Activated T-helper 17 cell treated with anti-CD3 and anti-CD28 coated beads, Interleukin-2, amount 50 U/mL, for 72 hours (primary cell): ENCODE measurements at places on chromosomes 11 and 22.
A peak's percentile ranks its signal among the peaks of the same experiment; 100 is the strongest.

DNA sequence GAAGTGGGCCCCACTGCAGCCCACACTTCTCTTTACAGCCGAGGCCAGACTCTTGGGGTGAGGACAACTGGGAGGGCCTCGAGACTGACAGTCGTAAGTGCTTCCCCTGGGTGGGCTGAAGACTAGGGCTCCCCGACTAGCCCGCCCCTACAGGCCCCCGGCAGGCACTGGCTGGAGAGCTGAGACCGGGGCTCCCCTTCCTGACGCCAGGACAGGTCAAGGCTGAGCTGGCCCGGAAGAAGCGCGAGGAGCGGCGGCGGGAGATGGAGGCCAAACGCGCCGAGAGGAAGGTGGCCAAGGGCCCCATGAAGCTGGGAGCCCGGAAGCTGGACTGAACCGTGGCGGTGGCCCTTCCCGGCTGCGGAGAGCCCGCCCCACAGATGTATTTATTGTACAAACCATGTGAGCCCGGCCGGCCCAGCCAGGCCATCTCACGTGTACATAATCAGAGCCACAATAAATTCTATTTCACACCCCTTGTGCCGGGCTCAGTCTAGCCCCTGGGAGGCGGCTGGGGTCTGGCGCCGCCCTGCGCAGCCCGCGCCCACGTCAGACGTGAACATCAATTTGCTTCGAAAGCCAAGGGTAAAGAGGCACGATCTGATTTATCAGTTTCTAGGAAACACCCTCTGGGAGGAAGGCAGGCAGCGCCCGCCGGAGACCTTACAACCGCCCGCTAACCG, 13.5 kb downstream of the SCYL1 start:
- ATAC-seq, result no peak

- ATAC-seq, result peak; percentile 50
Measured at GRCh38 chr22:46070215-46070802, 80.0 kb upstream of the PPARA start.

- ATAC-seq, result peak; percentile 52
Measured at GRCh38 chr22:19848298-19849224, 6.1 kb downstream of the GNB1L start.

- no peak for ATAC-seq
Measured at GRCh38 chr11:118938491-118939403, 13.0 kb upstream of the BCL9L start.

GRCh38 chr22:25057013-25057881, 104.7 kb downstream of the KIAA1671 start:
- ATAC-seq, result peak; percentile 23

DNA sequence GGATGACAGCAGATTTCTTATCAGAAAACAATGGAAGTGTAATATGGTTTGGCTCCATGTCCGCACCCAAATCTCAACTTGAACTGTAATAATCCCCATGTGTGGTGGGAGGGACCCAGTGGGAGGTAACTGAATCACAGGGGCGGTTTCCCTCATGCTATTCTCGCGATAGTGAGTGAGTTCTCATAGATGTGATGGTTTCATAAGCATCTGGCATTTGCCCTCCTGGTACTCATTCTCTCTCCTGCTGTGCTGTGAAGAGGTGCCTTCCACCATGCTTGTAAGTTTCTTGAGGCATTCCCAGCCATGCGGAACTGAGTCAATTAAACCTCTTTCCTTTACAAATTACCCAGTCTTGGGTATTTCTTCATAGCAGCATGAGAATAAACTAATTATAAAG, 81.0 kb upstream of the SCUBE2 start:
- no peak for ATAC-seq

DNA sequence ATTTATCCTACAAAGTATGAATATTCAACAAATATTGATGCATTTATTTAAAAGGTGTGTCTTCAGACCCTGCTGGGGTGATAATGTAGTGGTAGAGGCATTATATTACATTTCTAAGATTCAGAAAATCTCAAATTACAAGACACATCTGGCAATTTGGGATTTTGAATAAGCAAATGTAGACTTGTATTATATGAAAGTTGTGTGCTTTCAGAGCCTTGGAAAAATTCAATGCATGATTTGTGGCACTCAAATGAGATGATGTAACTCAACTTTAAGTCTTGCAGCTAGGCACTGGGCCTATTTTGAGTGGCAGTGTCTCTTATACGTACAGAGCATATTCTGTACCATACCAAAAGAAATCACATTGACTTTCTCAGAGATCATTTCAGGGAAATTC, 214.4 kb downstream of the ETS1 start:
- no peak for ATAC-seq

DNA sequence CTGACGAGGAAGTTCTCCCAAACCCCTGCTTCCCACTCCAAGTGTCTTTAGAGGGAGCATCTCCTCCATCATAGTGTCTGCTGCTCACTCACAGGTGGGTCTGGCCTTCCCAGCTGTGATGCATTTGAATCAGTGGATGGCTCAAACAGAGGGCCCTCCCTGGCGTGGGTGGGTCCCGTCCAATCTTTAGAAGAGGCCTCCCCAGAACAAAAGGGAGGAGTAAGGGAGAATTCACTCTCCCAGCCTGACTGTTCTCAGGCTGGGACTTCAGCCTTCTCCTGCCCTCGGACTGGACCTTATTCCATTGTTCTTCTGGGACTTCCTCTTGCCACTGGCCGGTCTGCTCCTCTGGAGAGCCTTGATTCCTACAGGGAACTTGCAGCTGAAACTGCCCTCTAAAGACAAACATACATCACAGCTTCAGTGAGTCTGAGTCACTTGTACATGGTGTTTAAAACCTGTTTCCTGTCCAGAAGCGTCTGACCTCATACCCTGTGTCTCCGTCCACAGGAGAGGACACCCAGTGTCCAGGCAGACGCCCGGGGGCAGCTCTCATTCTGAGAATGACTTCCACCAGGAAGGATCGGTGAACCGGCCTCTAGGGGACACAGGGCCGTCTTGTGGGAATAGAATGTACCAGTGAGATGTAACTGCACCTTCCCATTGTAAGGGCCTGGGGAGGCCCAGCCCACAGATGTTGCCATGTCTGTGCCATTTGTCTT, 234.7 kb downstream of the BRD1 start:
- no peak for ATAC-seq

- peak; percentile 56 for ATAC-seq
Measured at GRCh38 chr11:575313-575995, 816 bp upstream of the PHRF1 start.

GRCh38 chr11:113084297-113084696, 123.1 kb downstream of the NCAM1 start:
- ATAC-seq, result no peak

DNA sequence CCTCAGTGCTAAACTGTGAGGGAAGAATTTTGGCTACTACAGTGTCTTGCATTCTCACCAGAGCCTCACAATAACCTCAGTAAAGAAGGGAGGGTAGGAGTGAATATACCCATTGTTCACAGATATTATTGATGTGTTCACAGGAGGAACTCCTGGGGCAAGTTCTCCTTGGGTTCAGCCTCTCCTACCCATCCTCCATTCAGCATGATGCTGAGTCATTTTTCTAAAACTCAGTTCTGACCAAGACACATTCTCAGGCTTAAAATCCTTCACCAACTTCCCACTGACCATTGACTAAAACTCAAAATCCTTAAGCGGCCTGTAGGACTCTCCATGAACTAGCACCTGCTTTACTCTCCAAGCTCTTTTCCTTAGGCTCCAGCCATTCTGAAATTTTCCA, 48.7 kb downstream of the SYTL2 start:
- no peak for ATAC-seq

DNA sequence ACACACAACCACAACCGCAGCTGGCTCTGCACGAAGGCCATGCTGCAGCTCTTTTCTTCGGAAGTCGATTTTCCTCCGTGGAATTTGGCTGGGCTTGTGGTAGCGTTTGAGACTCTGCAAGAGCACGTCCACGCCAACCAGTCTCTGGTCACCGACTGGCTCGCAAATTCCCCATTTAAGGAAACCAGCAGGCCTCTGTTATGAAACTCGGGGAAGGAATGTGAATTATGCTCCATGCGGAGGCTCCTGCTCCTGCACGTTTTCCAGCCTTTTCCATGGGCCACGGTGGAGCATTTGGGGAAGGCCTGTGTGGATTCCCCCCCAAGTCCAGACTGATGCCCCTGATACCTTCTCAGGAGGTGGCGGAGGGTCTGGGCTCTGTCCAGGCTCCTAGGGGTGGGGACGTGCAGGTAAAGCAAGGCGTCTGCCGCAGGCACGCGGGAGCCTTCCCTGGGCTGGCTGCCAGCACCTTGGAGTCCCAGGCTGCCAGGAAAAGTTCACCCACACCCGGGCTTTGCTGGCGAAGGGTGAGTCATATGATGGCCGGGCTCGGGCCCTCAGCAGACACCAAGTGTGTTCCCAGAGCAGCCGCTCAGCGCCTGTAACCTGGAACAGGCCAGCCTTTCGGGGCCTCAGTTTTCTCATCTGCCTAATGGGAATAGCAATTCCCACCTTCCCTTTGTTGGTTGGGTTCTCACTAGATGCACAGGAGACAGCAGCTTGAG, 41.9 kb downstream of the LRP5 start:
- ATAC-seq, result no peak

- ATAC-seq, result no peak
Measured at GRCh38 chr11:16793511-16793910, 55.1 kb downstream of the C11orf58 start.

DNA sequence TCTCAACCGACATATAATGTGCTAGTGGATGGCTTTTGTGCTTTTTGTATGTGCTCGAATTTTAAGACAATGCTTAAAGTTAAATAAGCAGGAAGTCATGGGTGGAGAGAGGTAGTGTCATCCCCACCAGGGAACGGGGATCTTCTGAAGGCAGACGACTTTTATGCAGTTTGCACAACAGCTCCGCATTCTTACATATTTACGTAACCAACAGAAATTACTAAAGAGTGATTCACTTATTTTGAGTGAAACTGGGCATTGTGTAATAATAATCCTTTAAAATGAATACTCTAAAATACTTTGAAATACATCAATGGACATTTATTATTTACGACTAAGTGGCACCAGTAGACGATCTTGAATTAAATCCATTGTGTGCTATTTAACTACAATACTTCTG, 305.1 kb downstream of the CNTN5 start:
- no peak for ATAC-seq

- no peak for ATAC-seq
Measured at GRCh38 chr11:73856031-73856567, 20.5 kb downstream of the COA4 start.

DNA sequence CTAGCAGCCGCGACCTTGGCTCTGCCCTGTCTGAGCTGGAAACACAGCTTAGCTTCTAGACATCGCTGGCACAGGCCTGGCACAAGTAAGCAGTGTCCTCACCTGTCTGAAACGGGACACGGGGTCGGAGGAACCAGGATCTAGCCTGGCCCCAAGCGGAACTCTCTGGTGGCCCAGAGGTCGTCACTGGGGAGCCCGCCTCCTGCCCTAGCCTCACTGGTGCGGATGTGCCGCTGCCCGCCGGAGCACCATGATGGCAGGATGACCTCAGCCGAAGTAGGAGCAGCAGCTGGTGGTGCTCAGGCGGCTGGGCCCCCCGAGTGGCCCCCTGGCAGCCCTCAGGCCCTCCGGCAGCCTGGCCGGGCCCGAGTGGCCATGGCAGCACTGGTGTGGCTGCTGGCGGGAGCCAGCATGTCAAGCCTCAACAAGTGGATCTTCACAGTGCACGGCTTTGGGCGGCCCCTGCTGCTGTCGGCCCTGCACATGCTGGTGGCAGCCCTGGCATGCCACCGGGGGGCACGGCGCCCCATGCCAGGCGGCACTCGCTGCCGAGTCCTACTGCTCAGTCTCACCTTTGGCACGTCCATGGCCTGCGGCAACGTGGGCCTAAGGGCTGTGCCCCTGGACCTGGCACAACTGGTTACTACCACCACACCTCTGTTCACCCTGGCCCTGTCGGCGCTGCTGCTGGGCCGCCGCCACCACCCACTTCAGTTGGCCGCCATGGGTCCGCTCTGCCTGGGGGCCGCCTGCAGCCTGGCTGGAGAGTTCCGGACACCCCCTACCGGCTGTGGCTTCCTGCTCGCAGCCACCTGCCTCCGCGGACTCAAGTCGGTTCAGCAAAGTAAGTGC, 871 bp downstream of the SLC35E4 start:
- ATAC-seq, result peak; percentile 3

DNA sequence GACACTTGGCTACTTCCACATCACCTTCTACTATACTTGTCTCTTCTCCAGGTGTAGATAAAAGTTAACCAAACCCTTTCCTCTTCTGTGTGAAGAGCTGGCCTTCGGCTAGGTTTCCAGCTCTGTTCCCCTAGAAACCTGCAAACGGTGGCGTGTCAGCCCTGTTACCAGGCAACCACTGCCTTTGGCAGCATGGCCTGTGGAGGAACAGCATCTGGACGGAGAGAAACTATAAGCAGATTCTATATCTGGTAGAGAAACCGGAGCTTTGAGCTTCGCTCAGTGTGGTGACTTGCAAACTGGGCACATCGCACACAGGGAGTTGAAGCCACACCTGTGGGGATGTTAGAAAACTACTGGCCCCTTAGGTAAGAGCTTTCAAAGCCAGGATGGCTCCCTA, 35.9 kb downstream of the ARAP1 start:
- ATAC-seq, result no peak

DNA sequence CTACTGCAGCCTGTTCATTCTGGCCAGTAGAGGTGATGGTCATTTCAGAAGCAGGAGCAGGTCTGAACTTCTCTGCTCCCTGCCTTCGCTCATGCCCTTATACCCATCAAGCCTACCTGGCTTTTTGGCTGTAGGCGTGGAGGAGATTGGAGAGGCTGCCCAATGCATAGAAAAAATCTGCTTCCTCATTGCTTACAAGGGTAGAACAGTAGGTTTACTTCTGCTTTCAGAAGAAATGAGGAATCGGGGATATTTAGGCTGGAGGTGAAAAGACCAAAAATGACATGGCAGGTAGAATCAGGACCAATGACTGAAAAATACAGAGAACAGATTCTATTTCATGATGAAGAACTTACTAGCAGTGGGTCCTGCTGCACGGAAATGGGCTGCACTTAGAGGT, 72.9 kb upstream of the YWHAH start:
- no peak for ATAC-seq

- ATAC-seq, result no peak
Measured at GRCh38 chr11:117913736-117914397, 15.3 kb downstream of the TMPRSS13 start.

GRCh38 chr11:36345535-36346141, 49.5 kb downstream of the PRR5L start:
- no peak for ATAC-seq

- no peak for ATAC-seq
Measured at GRCh38 chr11:47166368-47166767, 10.3 kb downstream of the ARFGAP2 start.

- no peak for ATAC-seq
Measured at GRCh38 chr11:116837231-116838091, at the start of gene APOA1. Gene APOA1 (minus strand): TSS chr11:116837622. CDS start chr11:116837387, 235 bp downstream.

GRCh38 chr22:32123657-32124056, 35.4 kb downstream of the C22orf42 start:
- ATAC-seq, result no peak
